Upper lobe of left lung (tissue), 6 donors: ENCODE measurements at places on chromosomes 1 and 21. TPM values are rescaled to one million over a fixed set of nuclear protein-coding genes. Genes with fewer than 3 reads are reported as not detected.

ABCA4 gene
- total RNA-seq, result 0.30 TPM

DPT gene
- 11.5 TPM for total RNA-seq

- no peak for DNase-seq
Observed at GRCh38 chr1:60678802-60679201, 403.6 kb upstream of the NFIA start.

- DNase-seq, result peak; percentile 69
Observed at GRCh38 chr1:68162761-68163160, 69.6 kb downstream of the WLS start.

GRCh38 chr1:66644331-66644730 is 107.9 kb upstream of the DYNLT5 start:
- no peak for DNase-seq

PEF1 gene
- total RNA-seq, result 70.5 TPM

DNA sequence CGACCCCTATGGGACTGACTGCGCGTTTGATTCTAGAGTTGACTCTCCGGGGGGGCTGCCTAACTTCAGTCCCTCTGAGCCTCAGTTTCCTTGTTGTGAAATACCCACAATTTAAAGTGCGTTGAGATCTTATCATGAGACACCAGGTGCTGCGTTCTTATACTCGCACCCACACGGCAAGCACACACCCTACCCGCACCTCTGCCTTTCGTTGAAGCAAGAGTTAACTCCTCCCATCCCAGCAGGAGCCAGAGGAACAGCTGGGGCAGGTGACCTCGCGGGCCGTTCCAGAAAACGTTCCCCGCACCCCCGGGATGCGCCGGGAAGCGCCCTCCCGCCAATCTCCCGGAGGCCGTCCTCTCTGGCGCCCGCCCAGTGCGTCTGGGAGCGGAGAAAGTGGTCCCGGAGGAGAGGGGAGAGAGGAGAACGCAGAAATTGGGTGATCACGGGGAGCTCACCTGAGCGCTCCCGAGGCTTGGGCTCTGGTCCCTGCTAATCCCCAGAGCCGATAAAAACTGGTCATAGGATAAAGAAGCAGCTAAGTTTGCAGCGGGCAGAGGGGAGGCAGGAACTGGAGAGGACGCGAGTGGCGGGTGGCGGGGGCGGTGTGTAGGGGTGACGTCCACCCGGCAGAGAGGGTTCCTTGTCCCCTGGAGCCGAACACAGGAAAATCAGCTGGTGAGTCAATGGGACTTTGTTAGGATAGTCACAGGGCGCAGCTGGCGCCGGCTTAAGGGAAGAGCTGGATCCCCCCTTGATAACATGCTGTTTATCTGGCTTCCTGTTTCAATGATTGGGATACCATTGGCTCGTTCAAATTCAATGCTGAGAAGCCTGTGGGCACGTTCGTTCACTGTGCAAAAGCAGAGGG is 869 bp downstream of the NAV1 start:
- DNase-seq, result peak; percentile 63

DNA sequence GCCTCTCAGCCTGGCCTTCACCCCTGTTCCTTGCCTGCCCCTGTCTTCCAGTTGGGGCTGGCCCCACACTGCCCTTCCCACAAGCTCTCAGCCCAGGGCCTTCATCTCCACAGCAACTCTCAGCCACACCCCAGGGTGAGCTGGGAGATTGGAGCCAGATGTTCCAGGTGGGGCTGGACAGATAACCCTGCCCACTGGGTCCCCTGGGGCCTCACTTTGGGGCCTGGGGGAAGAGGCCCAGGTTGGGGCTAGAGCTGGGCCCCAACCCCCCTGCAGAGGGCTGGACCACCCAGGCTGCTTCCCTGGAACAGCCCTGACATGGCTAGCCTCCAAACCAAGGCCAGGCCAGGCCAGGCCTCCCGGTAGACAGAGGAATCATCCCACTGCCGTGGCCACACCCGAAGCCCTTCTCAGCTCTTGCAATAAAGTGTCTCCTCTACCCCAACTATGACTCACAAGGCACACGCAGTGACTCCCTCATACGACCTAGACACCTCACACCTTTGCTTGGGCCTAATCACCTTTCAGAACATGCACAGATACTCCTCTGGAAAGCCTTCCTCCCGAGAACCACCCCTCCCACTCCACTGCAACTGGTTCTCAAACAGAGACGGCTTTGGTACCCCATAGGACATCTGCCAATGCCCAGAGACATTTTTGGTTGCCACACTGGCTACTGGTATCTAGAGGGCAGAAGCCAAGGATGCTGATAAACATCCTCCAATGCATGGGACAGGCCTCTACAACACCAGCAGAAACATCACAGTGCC is 22.2 kb downstream of the SLC2A1 start:
- peak; percentile 44 for DNase-seq

GRCh38 chr1:185353124-185353523 is 36.1 kb upstream of the IVNS1ABP start:
- no peak for DNase-seq

DNA sequence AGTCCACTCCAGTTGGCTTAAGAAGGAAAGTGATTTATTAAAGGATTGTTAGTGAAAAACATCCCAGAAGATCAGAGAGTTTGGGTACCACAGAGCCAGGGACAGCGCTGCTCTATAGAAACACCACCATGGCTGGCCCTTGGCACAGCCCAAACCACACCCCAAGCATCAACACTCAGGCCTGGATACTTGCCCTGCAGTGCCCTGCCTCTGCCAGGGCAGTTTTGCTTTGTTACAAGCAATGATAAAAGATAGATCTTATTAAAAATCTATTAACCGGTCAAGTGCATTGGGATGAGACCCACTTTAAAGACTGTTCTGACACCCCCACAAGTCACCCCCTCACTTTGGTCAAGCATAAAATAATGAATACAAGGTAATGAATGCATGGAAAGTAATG is 56.6 kb downstream of the KIF21B start:
- no peak for DNase-seq

DNA sequence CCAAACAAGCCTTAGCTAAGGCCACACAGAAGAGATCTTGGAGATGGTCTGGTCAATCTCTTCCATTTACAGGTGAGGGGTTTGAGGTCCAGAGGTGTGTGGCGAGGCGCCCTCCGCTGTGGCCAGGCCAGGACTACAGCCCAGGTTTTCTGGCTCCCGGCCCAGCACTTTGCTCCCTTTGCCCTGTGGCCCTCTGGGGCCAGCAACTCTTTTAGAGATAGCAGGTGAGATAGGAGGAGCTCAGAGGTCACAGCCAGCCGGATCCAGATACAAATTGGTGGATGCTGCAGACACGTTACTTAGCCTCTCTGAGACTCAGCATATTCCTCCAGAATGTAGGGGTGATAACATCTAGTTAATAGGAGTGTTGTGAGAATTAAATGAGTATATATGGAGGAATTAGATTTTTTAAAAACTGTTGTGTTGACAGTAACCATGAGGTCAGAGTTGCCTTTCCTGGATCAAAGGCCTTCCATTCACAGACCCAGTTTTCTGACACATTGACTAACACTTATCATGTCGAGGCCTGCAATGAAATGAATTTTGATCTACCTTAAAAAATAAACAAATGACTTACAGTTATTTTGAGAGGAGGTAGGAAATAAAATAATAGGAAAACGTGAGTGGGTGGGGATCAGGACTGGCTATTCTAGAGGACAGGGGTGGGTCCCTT is 16.6 kb downstream of the TEX35 start:
- no peak for DNase-seq

CAPN9 gene
- total RNA-seq, result 19.6 TPM

GRCh38 chr1:151547119-151547899 is 7.2 kb downstream of the TUFT1 start:
- no peak for DNase-seq

GSTM1 gene
- total RNA-seq, result 11.8 TPM

DNA sequence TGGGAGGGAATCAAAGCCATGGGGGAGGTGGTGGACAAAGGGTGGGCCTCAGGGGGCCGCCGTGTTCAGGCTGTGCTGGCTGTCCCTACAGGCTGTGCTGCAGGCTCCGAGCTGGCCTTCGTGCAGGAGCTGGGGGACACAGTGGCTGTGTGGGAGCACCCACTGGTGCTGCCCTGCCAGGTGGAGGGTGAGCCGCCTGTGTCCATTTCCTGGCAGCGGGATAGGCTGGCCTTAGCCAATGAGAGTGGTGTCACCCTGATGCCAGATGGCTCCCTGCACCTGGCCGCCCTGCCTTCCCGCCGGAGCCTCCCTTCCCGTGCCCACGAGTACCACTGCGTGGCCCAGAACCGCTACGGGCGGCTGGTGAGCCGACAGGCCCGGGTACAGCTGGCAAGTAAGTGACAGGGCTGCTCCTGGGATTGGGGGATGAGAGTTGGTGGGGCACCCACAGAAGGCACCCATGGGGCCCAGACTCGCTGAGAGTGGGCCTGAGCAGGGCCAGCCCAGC is 20.2 kb downstream of the SLC27A3 start:
- DNase-seq, result peak; percentile 76

NSL1 gene
- 26.5 TPM for total RNA-seq

GRCh38 chr21:44071359-44072104 is 35.7 kb upstream of the PWP2 start:
- no peak for DNase-seq

GRCh38 chr1:57443004-57443403 is 19.1 kb upstream of the DAB1 start:
- DNase-seq, result no peak

GRCh38 chr1:181817091-181817490 is 244.4 kb downstream of the ZNF648 start:
- no peak for DNase-seq

- DNase-seq, result peak; percentile 82
Observed at GRCh38 chr1:156104065-156104810, 10.3 kb upstream of the LMNA start.

SMG5 gene
- 78.5 TPM for total RNA-seq

- DNase-seq, result no peak
Observed at GRCh38 chr1:66580081-66580480, 46.1 kb downstream of the SGIP1 start.

- peak; percentile 76 for DNase-seq
Observed at GRCh38 chr1:1451696-1452364, 2.3 kb downstream of the ATAD3C start.

- no peak for DNase-seq
Observed at GRCh38 chr1:234706931-234707330, 97.0 kb upstream of the IRF2BP2 start.

GRCh38 chr1:204943495-204943894 is 72.8 kb downstream of the NFASC start:
- DNase-seq, result no peak

DNA sequence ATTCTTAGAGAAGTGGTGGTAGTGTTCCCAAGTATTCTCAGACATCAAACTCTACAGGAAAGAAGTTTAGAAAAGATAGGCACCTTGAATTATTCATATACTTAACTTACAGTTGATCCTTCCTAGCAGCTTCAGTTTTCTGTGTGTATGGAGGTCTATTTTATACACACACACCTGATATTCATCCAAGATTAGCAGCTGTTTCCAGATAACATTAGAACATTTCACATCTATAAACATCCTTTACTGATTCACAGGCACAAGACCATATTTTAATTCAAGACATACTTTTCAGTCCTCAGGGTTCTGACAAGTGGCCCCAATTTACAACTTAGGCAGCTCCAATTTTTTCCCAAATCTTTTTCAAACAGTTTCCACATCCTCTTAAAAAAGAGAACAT is 287.8 kb upstream of the USP25 start:
- DNase-seq, result no peak

TCEANC2 gene
- 11.5 TPM for total RNA-seq

NEK2 gene
- 1.8 TPM for total RNA-seq

GRCh38 chr1:1432274-1432950 is 3.1 kb upstream of the VWA1 start:
- DNase-seq, result peak; percentile 76

DNA sequence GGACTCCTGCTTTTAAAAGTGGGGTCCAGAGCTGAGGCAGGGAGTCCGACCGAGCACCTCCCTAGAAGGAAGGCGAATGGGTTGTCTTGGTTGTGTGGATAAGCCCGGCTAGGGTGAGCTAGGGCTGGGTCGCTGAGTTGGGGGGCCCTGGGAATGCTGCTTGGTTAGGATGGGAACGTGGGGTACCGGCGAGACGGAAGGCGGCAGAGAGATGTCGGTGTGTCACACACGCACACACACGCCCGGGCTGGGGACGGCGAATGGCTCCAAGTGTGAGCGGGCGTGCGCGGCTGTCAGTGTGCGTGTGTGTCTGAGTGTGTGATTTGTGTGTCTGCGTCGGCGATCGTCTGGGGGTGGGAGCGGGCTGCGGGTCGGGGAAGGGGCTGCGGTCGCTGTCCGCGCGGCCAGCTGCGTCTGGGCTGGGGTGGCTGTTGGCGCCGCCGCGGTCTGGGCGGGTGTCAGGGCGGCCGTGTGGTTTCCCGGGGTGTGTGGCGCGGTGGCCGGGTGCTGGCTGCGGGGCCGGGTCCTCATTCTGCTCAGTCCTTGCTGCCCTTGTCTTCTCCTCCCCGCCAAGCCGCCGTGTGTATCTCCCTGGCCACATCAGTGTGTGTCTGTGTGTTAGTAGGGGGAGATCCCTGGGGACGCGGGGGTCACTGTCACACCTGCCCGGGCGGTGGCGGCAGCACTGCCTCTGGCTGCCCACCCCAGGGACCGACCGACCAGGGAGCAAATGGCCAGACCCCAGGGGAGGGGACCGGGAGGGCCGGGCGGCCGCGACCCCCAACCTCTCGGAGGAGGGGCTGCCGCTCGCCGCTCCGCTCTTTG is 1.1 kb downstream of the EFNA3 start:
- DNase-seq, result no peak
